IPS-NIHi11 (cell line): ENCODE measurements at places on chromosomes 6 and 20.

GRCh38 chr6:1624058-1624850 lies 14.5 kb downstream of the FOXC1 start:
- DNase-seq, result peak; percentile 31

GRCh38 chr6:44435500-44435899 lies 48.0 kb downstream of the CDC5L start:
- no peak for DNase-seq

- no peak for DNase-seq
Observed at GRCh38 chr20:8943631-8944030, 125.3 kb upstream of the PLCB4 start.

GRCh38 chr6:68038815-68039408 lies 596.2 kb upstream of the ADGRB3 start:
- peak; percentile 29 for DNase-seq

DNA sequence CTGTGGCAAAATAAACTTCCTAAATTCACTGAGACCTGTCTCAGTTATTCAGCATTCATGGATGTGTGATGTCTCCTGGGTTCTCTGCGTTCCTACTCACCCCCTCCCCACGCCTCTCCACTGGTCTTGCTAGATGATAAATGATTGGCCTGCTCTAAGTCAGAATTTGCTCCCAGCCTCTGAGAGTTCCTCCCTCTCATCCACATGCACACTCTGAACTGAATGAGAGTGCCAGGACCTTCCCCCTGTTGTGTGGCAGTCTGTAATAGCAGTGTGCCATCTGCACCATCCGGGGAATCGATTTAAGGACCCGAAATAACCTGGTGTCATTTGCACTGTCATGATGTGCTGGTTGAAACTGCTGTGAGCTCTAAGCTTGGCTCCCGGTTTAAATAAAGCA lies 135.8 kb upstream of the AFDN start:
- no peak for DNase-seq

GRCh38 chr6:148851683-148852556 lies 105.1 kb downstream of the UST start:
- DNase-seq, result no peak

GRCh38 chr6:7671581-7671980 lies 54.3 kb upstream of the BMP6 start:
- no peak for DNase-seq

DNA sequence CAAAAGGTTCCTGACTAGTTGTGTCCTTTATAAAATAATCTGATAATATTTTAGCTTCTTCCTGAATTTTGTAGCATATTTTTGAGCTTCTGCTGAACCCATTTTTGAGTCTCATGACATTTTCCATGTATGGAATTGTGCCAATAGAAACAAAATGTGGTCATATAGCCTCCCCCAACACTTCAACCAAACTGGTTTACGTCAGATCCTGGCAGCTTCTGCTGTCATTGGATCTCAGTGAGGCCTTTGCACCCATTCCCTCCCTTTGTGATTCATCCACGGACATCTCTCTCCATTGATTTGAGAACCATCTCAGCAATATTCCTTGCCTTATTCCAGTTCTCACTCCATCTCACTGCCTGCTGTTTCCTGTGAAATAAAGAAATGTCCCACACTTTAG lies 166.0 kb upstream of the PROKR2 start:
- no peak for DNase-seq

GRCh38 chr6:5866547-5867051 lies 140.1 kb downstream of the NRN1 start:
- DNase-seq, result no peak

DNA sequence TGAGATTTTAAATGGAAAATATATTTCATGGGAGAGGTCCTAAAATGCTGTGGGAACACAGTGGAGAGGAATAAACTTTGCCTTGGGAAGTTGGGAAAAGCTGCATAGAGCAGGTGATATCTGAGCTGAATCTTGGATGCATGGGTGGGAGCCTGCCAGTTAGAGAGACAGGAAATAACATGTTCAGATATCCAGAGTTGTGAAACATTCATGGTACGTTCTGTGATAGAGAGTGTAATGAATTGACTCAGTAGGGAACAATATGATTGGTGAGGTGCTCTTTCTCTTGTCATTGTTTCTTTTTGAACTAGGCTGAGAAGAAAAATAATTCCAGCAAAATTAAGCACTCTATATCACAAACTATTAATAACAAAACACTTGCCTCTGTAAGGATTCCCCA lies 72.8 kb downstream of the RPS12 start:
- DNase-seq, result no peak

- DNase-seq, result no peak
Observed at GRCh38 chr6:112177092-112177491, 77.3 kb downstream of the LAMA4 start.

- DNase-seq, result no peak
Observed at GRCh38 chr6:107867302-107867615, 43.1 kb upstream of the SCML4 start.

DNA sequence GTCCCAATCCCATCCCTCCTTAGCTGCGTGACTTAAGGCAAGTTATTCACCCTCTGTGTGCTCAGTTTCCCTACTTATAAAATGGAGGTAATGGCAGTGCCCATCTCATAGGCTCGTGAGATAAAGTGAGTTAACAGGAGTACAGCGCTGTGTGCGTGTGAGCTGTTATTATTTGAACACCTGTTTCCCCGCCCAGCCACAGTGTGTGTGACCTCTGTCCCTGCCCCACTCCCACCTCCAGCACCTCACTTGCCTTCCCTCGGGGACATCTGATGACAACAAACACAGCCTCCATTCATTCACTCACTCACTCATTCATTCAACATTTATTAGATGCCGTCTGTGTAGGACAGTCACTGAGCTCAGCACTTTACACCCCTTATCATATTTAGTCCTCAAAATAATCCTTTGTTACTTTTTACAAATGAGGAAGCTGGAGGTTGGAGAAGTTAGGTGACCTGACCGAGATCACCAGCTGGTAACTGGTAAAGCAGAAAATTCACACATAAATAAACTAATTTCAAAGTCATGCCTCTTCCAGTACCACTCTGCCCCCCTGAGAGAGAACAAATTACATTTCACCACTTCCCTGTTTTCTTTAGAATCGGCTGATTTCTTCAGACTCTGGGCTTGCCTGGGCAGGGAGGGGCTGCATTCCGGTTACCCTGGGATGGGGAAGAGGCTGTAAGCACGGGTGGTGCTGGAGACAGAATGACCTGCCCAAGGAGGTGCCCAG lies 58.6 kb downstream of the CPNE5 start:
- no peak for DNase-seq

DNA sequence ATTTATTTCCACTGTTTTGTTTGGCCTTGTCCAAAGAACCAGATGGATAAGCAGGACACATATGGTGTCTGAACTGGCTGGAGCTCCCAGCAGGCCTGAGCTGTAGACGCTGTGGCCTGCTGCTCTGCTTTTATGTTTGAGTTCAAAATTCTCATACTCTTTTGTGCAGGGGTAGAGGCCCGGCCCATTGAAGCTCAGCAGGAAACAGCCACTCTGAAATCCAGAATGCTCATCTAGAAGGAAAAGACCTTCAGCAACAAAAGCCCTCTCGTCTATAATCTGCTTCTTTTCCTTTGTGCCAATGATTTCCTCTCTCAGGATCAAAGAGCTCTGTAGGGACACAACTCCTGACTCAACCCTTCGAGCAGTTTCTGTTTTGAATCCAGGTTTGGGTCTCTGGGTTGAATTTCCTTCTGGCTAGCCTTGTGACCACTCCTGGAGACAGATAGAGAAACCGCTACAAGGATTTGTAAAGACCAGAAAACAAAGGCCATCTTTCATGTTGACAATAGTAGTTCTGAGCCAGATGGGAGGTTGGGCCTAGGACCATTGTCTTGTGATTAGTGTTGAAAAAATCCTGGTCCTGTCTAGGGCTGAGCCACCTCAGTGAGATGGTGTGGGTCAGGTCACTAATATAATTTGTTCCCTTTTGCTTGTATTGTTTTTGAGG lies 446.7 kb downstream of the BCKDHB start:
- no peak for DNase-seq

DNA sequence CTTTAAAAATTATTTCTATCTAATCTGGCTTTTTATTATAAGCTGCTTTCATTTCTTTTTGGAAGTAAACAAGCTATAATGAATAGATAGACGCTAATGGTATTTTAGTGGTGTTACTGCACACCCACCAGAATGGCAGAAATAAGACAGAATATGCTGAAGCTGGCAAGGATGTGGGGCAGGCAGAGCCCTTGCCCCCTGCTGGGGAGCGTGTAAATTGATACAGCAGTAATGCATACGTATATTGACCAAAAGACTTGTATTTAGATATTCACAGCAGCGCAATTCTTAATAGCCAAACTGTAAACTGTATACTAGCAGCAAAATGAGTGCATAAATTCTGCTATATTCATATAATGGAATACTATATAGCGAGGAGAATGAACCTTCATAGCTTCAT lies 35.3 kb downstream of the TMEM181 start:
- DNase-seq, result no peak
